ENCODE measurements at places on chromosomes 2 and 18.

- DNase-seq, result peak; percentile 76
Observed at GRCh38 chr2:74696829-74697228, 42.8 kb downstream of the SEMA4F start.

GRCh38 chr2:113157897-113158753 is 15.6 kb upstream of the PSD4 start:
- DNase-seq, result peak; percentile 81

- DNase-seq, result no peak
Observed at GRCh38 chr2:3778851-3779495, 75.6 kb downstream of the DCDC2C start.

DNA sequence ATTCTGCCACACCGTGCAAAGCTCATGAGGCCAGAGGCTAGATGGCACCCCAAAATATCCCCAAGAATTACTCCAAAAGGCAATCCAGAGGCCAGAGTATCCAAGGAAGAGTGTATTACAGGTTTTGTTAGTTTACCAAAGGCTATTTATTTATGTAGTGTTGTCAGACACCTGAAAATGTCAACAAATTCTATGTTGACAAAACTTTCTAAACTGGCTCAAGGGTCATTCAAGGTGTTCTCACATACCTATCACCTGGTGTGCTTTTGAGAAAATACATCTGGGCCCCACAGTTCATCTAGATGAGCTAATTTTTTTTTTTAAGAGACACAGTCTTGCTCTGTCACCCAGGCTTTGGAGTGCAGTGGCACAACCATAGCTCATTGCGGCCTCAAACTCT is 12.4 kb upstream of the DTNB start:
- DNase-seq, result no peak

DNA sequence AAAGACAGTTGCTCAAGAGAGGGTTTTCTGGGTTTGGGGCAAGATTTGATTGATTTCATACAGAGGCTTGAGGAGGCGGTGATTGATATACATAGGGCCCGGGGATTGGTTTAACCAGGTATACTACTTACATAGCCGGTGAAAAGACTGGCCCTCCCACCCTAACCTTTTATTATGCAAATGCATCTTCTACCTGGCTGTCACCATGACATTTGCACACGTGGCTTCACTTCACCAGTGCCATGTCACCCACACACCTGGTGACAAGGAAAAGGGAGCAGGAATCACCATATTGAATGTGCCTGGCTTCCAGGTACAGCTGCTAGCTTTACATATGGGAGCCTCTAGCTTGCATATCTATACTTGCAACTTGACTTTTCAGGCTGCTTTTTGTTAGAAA is 9.7 kb downstream of the ERMN start:
- DNase-seq, result no peak

DNA sequence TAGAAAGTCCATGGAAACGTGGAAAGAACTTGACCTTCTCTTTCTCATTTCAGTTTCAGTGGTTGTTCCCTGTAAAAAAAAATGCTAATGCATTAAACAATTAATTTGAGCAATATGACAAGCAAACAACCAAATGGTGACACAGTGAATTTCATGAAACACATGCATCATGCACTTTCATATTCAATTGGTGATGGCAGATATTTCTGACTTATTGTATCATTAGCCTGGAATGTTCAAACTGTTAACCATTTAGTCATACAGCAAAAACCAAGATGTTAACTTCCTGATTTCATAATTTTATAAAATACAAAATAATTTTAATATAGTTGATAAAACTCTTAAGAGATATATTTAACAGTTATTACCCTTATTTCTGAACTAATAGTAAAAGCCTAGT is 85.5 kb downstream of the SCN1A start:
- DNase-seq, result peak; percentile 3

DNA sequence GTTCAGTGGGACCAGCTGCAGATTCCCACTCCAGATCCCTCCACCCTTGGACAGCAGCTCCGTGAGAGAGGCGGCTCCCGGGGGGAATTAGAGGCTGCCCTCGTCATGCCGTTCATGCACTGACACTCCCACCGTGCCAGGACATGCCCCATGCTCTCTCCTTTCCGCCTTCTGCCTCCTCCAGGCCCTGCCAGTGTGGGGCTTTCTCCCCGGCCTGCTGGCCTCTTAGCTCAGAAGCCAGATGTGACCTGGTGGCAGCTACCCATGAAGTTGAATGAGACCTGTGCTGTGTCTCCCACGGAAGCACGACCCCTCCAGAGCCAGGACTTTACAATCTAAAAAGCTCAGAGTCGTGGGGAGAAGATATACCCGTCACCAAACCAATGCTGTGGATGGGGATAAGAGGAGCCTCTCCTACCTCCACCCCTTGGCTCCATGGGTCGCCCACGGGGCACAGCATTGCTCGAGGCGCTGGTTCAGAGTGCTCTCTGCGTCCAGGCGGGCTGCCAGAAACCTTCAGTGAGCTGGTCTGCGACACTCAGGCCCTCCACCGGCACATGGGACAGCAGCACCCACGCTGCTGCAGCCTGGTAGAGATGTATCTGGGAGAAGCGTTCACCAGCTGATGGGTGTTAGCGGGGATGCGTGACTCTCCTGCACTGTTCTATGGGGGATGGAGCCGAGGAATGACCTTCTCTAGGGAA is 111.0 kb upstream of the GPC1 start:
- DNase-seq, result no peak

DNA sequence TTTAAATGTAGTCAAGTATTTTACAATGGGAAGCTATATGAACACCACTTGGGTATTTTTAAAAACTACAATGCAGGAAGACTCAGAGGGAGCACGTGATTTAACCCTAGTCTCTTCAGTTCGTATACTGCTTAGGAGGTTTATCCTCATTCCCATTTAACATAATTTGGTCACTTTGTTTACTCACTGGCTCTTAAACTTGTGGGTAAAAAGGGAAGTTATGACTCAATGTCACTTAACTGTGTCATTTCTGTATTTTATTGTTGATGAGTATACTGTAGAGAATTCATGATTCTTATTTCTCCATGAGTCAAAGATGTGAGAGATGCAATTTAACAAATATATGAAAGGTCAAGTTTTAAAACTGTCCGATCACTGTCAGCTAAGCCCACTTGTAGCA is 48.2 kb downstream of the SLC66A3 start:
- peak; percentile 90 for DNase-seq

All from EH (cell line).